Endodermal cell (in vitro differentiated cells): ENCODE measurements at places on chromosomes 1 and 21. TPM values are rescaled to one million over a fixed set of nuclear protein-coding genes. Genes with fewer than 3 reads are reported as not detected.

- DNase-seq, result no peak
Observed at GRCh38 chr1:50112193-50112592, 3.5 kb downstream of the ELAVL4 start.

- DNase-seq, result no peak
Observed at GRCh38 chr1:79657951-79658658, 651.6 kb upstream of the ADGRL4 start.

GRCh38 chr1:64396817-64397216 is 73.1 kb upstream of the CACHD1 start:
- DNase-seq, result peak; percentile 73

DNA sequence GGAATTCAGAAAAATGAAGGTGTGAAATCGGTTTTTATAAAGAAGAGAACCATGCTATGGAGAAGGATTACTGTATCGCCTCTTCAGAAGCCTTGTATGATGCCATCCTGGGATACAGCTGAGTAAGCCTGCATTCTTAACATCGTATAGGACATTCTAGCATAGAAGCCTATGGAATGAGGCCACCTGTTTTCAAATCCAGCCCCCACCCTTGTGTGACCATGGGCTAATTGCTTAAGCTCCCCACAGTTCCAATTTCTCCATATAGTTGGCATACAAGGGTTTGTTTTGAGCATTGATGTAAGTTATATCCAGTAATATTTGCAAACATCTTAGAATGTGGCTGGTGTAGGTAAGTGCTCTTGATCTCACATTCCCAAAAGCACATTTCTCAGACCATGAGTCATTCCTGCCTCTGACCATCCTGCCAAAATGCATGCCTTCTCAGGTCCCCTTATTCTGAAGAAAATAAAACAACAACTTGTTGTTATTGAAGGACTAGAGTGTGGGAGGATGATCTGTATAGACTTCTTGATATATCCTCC is 1.5 kb downstream of the OR14A2 start:
- no peak for DNase-seq

- no peak for DNase-seq
Observed at GRCh38 chr1:46114925-46115603, 17.4 kb downstream of the PIK3R3 start.

DNA sequence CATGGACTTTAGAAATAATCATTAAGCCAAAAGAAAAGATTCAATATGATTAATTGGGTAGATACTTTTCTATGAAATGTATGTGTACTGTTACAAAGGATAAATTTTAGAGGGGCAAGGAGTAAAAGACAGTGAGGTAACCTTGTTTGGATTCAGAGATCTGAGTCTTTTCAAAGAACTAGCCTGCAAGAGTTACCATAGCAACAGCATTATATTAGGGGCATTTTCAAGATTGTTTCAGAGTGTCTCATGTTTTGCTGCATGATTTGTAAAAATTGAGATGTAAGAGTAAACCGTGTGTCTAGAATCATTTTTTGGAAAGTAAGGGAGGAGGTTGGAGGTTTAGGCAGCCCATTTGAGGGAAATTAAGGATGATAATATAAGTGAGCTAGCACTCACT is 70.6 kb upstream of the KIAA1614 start:
- no peak for DNase-seq

GRCh38 chr1:157085421-157085820 is 14.2 kb downstream of the ETV3L start:
- DNase-seq, result no peak

The ACAP3 gene
- 30.8 and 36.8 TPM in 2 replicates for total RNA-seq

The CCDC17 gene
- 2.5 to 3.2 TPM (median 3.0 TPM) in 3 replicates for total RNA-seq

The HES2 gene
- total RNA-seq, result 0.19 TPM in 1 of 3 replicates, not detected in the others

The ADCY10 gene
- total RNA-seq, result 0.13 and 0.18 TPM in 2 replicates
